ENCODE measurements at places on chromosomes 12 and 14.

DNA sequence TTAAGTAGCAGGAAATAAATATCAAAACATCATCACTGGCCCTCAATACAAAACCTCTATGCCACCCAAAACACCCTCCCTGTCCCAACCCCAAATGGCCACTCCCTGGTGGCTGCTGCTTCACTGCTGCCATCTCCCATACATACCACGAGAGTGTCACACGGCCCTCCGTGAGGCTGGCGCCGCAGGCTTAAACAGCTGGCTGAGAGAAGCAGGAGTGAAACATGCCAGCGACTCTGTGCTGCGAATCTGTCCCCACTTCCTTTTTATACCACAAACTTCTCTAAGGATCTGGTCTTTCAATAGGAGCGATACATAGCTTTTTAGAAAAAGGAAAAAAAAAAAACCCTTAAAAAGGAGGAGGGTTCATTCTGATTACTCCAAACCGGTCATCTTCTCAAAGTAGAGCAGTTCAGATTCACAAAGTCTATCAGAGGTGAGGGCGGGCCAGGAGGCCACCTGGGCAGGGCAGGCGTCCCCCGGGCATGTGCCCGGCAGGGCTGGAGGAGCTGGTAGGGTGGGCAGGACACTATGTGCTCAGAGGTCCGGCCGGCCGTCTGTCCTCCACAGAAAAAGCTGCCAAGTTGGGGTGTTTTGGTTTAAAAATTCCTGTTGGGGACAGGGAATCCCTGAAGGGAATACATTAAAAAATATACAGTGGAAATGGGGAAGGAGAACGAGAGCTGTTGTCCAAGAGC, 26.5 kb downstream of the MAX start:
- DNase-seq = no peak

- DNase-seq = no peak
Observed at GRCh38 chr14:65993996-65994395, 492.2 kb upstream of the CCDC196 start.

DNA sequence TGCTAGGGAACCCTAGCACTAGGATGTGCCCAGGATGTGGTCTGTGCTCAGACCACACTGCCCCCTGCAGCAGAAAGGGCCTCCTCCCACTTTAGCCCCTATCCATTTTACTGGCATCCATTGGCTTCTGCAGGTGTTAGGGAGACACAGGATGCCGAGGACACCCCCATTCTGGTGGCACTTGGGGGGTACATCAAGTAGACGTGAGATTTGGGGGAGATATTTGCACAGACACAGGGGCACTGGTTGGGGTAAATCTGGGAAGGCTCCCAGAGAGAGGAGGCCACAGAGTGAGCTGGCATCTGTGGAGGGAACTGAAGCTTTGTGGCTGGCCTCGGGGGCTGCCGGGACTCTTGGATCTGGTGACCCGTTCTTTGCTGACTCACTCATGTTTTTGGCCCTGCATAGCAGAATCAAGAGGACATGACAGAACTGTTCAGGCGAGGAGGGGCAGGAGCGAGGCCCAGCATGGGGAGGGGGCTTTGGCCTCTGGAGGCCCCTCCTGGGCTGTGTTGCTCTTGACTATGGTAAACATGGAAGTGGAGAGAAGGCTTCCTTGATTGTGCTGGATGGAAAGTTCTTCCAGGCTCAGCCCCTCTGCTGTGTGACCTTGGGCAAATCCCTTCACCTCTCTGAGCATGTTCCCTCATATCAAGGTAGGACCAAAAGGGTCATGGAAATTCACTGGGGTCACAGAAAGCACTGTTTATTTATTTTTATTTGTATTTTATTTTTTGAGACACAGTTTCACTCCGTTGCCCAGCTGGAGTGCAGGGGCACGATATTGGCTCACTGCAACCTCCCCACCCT, 1.8 kb downstream of the PLBD2 start:
- no peak for DNase-seq

GRCh38 chr14:60184905-60185555, 19.8 kb upstream of the DHRS7 start:
- no peak for DNase-seq

- no peak for DNase-seq
Observed at GRCh38 chr12:10397296-10397695, 7.5 kb upstream of the KLRK1 start.

DNA sequence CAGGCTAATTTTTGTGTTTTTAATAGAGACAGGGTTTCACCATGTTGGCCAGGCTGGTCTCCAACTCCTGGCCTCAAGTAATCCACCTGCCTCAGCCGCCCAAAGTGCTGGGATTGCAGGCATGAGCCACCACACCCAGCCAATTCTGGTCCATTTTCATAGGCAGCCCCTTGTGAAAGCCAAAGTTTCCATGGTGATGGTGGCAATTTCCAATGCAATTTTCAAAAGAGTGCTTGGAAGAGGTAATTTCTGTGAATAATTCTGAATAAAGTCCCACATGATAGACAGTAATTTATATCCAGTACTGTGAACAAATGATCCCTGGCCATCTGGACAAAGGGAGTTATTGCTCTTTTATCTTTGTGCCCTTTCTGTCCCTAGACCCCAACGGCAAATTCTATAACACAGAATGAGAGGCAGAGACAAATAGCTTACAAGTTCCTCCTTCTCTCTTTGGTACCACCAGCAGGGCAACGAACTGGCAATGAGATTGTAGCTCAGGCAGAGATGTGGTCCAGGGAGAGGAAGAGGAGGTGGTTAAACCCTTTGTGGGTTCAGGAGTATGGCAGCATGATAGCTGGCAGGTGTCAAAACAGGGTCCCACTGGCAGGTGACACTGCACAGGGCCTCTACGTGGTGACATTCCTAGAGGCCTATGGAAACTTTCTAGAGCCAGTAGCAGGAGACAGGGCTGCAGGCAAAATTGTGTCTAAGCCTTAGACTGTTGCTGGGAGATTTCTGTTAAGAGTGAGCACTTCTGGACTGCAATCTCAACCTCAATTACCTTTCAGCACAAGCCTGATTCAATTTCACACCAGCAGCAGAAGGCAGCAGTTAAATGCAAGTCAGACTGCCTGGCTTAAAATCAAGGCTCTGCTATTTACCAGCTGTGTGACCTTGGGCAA, 46.5 kb downstream of the NT5DC3 start:
- no peak for DNase-seq
